ENCODE measurements at places on chromosomes 13 and 19.

DNA sequence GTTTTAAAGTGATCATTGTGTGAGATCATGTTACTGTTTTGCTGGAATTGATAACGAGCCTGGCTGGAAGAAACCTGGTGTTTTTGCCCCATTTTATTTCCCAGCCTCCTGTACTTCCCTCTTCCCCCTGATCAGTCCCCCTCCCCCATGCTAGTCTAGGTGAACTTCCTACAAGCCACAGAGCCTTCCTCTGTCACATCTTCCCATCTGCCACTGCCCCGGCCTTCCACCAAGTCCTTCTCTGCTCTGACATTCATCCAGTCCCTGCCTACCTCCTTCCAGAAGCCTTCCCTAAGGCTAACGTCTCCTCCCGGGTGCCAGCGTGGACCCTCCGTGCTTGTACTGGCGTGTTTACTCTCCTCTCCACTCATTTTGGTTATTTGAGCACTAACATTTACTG is 14.3 kb downstream of the FARP1 start:
- no peak for DNase-seq

GRCh38 chr19:48784527-48784926 is 26.3 kb downstream of the BCAT2 start:
- no peak for DNase-seq

- DNase-seq = no peak
Observed at GRCh38 chr13:112618501-112618900, 30.5 kb upstream of the TUBGCP3 start.

DNA sequence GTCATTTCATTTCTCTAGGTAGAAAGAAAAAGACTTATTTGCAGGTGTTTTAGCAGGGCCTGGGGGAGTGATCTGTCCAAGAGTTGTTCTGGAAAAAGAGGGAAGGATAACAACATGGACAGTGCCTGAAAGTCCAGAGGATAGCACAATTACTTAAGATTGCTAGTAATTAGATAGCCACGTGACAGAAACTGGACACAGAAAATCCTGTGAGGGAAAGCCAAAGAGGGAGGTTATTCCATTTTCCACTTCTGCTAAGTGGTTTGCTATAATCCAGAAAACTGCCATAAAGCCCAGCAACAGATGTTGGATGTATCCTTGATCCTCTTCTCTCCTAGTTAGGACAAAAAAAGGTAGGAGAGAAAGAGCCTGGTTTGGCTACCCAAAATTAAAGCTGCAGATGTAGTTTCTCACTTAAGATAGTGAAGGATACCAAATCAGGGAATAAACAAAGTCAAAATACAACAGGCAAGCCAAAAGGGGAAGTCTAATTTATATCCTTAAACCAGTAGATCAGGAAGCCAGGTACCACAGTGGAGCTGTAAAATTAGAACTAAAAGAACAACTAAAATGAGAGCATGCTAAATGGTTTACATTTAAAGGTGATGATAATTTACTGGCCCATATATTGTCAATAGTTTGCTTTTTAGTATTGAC is 140.2 kb downstream of the VWA8 start:
- DNase-seq = no peak

DNA sequence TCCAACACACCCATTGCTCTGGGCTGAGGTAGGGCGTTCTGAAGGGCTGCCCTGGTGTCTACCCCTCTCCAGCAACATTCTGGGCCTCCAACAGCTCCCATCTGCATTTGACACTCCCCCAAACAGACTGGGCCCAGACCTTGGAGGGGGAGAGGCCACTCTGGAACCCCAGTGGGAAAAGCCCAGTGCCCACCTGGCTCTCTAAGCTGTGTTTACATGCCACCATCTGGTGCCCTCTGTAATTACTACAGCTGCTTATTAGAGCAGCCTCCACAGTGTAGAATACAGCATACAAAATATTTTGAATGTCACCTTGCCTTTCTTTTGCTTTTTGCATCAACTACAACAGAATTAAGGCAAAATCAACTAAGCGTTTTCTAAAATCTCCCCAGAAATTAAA is 35.8 kb upstream of the TM9SF2 start:
- no peak for DNase-seq

DNA sequence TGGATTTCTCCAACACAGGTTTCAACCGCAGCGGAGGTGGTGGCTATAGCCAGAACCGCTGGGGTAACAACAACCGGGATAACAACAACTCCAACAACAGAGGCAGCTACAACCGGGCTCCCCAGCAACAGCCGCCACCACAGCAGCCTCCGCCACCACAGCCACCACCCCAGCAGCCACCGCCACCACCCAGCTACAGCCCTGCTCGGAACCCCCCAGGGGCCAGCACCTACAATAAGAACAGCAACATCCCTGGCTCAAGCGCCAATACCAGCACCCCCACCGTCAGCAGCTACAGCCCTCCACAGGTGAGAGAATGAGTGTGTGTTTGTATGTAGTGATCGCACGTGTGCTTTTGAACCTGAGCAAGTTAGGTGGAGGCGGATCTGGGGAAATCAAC is 6.0 kb upstream of the CCDC97 start:
- DNase-seq = no peak

DNA sequence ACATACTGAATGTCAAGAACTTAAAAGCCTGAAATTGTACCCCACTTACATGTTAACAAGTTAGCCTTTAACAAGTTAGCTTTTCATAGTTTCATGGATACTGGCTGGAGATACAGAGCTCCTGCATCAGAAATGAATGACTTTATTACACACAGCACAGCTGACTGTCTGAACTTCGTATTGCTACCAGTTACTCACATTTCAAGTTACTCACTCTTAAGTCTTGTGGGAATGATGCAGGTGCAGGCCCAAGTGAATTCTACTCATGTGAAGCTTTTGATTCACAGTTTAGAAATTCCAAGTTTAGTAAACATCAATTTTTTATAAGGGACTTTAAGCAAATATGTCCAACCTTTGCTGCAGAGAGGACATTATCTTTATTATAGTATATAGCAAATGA is 762.2 kb upstream of the PRR20A start:
- no peak for DNase-seq

DNA sequence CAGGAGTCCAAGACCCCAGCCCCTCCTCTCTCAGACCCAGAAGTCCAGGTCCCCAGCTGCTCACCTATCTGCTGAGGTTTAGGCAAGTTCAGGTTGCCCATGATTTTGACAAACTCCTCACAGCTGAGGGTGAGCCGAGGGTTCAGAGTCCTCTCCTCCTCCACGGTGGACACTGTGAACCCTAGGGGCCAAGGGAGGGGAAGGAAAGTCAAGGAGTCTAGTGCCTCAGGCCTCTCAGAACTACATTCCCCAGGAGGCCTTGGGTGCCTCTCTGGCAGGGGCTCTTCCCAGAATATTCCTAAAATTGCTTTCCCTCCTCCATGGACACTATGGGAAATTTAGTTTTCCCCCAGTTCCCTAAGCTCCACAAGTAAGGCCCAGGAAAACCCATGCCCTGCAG is 3.3 kb upstream of the PHLDB3 start:
- DNase-seq = no peak

- DNase-seq = no peak
Observed at GRCh38 chr13:91056746-91057145, 290.7 kb upstream of the MIR17HG start.

All from tibial nerve (tissue), 4 donors.